ENCODE measurements at places on chromosomes 6 and 20.

DNA sequence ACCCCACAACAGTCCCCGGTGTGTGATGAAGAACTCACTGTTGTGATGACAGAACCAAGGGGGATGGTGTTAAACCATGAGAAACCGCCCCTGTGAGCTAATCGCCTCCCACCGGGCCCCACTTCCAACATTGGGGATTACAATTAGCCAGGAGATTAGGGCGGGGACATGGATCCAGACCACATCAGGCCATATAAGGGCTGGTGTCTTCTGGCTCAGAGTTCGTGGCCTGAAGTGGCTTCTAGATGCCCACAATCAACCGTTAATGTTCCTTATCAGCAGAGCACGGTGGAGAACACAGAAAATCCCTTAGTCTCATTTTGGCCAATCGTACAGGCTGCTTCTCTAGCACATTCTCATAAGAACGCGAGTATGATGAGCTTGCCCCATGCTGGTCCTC is 10.9 kb upstream of the MAS1 start:
- no peak for DNase-seq

DNA sequence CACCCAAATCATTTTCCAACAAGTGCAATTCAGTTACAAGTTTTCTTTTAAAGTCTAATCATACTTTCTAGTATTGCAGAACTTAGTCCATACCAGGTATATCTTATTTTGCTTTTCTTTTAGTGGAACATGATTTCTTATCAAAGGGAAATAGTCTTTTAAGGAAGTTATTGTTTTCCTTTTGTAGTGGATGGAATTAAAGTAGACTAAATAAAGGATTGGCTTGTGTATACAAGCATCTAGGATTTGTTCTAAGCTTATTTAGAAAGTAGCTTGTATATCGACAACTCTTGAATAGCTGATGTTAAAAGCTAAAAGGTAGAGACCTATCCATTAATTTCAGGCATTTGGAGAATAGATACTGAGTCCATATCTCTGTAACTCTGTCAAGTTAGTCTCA is 14.8 kb downstream of the DCBLD1 start:
- no peak for DNase-seq

DNA sequence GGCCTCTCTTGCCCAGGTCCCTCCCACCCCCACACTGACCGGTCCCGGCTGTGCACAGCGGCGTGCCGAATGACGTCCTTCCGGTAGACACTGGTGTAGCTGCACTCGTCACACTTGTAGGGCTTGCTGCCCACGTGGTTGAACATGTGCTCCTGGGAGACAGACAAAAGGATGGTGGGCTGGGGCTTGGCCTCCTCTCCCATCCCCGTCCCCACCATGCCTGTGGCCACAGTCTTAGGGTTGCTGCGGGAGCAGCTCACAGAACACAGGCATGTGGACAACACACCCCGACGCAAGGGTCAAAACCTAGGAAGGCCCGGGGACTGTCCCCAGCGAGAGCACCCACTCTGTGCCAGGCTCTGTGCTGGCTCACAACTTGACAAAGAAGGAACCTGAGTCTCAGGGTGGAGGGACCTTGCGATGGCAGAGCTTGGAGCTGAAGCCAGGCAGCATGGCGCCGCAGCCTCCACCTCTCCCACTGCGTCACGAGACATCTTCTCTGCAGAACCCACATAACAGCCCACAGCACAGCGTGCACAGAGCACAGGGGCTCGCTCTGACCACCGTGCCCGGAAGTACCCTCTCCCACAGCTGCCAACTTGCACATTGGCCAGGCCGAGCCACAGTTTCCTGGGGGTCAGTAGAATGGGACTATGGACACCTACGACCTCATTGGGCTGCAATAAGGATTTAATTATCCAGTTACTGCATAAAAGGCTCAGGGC is 9.8 kb downstream of the ZNF335 start:
- DNase-seq = no peak

DNA sequence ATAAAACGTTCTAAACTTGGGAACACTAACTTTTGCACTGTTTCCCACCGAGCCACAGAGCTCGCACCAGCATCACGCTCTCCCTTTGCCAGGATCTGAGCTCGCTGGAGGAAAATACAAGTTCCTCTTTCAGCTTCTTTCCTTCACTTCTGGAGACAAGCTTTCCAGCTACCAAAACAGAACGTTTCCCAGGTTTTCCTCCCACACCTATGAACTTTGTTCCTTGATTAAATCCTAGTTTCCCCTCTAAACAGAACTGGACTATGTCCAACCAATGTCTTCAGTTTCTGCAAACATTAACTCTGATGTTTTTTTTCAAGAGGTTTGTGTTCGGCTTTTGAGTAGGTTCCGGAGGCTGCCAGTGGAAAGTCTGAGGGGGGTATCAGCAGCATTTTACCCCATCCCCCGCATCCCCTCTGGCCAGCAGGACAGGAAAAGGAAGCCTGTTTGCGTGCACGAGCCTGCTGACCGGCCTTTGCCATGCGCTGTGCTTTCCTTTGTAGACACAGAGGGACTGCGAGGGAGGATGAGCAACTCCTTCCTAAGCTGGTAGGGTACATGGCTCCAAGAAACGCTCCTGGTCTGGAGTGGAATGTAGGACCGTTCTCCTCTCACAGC is 135.5 kb downstream of the LY86 start:
- DNase-seq = peak; percentile 79

DNA sequence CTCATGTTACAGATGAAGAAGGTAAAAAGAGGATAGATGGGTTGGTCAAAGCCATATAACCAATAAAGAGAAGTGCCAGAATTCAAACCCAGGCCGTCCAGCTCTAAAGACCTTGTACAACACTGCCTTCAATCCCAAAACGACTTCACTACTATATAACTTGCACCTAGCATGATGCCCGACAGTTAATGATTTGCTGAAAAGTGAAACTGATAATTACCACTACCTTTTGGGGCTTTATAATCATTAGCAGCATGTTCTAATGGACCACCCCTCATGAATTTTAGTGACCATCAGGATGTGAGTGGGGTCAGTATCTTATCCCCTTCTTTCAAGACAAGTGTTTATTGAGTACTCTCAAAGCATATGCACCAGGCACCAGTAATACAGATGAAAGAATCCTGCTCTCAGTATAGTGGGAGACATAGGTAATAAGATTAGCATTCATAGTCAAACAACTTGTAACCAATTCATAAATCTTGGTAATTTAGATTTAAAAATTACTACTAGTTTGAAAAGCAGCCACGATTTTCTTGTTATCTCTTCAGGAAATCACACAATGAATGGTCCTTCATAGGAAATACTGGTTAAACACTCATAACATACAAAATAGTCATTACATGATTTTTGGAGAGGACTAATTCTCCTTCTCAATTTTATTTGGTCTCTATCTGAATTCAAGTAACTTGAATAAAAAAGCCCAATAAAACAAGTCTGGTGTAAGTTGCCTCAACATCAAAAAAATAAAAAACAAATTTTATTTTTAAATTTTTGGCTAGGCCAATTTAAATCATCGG is 98.0 kb downstream of the EPB41L2 start:
- no peak for DNase-seq

- no peak for DNase-seq
These were observed 11.8 kb downstream of the GSTA4 start for GRCh38 chr6:52983159-52983848.

GRCh38 chr6:129684323-129684884 is 25.6 kb downstream of the ARHGAP18 start:
- DNase-seq = peak; percentile 27

GRCh38 chr6:26452631-26453235 is 5.0 kb upstream of the BTN2A1 start:
- no peak for DNase-seq

- DNase-seq = no peak
These were observed 49.5 kb upstream of the CCDC167 start for GRCh38 chr6:37549154-37549553.

DNA sequence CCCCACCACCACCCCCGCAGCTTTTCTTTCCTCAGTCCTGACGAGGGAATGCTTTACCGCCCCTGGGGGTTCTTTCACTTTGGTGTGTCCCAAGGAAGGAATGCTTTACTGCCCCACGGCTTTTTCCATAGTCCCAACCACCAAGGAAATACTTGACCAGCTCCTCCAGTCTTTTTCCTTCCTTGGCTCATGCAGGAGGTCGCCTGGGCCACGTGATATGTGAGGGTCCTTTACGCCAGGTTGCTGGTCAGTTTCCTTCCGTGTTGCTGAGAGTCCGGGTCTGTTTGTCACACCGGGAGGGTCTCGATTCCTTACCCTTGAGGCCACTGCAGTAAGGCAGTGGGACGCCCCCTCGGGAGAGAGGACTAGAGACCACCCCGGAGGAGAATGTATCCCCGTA is 58.9 kb upstream of the CDH4 start:
- no peak for DNase-seq

DNA sequence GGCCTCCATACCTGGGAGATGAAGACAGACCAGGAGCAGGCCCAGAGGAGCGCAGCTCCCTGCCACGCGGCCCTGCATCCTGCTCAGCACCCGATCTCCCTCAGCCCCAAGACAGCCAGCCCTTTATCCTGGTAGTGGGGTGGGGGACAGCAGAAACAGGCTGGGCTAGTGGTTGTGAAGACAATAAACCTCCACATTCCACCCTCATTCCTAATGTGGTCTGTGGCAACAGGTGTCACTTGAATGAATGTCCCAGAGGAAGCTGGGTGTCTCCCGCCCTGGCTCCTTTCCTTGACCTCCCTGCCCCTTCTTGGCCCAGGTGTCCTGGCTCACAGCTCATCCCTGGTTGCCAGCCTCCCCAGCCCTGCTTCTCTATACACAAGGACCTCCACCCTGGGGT is at the start of gene C6orf15:
Gene C6orf15, minus strand, starts transcription at position 98 of the 400 bp plus-strand sequence. Its CDS starts 20 bp downstream, at position 78.
- DNase-seq = no peak

- DNase-seq = no peak
These were observed 2.8 kb upstream of the KCNQ2 start for GRCh38 chr20:63475209-63475608.

GRCh38 chr6:160010067-160010466 is 41.2 kb downstream of the IGF2R start:
- DNase-seq = no peak

DNA sequence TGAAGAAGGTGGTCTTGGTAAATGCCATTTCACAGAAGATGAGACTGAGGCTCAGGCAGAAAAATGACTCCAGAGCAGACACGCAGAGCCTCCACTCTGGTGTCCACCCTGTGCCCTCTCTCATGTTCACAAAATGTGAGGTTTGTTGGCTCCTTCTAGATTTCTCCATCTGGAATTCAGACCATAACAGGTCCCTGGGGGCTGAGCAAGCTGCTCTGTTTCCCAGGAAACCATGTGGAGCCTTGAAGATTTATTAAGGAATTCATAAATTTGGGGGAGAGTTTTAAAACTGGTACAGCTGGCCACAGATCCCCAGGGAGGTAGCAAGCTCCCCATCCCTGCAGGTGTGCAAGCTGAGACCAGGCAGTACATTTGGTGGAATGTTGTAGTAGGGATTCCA is 38.8 kb upstream of the SIRPA start:
- no peak for DNase-seq

DNA sequence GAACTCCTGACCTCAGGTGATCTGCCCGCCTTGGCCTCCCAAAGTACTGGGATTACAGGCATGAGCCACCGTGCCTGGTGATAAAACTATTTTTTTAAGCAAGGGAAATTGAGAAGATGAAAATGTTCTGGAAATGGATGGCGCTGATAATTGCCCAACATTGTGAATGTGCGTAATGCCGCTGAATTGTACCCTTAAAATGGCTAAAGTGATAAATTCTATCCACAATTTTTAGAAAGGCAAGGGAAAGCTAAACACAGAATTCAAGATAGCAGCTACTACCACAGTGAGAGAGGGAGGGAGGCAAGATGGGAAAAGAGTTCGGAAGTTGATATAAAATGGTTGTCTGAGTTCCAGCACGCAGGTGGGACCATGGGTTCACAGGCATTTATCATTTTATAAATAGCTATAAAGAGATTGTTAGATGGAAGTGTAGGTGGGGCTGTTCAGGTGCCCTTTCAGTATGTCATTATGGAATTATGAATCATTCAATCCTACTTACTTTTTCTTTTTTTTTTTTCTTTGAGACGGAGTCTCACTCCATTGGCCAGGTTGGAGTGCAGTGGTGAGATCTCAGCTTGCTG is 8.3 kb downstream of the RIPOR3 start:
- DNase-seq = no peak

DNA sequence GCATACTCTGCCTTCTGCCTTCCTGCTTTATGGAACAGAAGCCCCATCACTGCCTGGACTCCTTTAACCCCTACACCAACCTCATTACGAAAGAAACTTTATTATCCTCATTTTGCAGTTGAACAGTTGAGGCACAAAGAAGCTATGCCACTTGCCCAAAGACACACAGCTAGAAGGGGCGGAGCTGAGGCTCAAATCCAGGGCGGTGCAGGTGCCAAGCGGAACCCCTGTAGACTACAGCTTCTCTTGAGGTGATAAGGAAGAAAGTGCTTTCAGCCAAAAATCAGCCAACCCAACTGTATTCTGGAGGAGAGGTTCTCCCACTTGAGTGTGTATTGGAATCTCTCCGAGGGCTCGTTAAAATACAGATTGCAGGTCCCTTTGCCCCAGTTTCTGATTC is 90.5 kb downstream of the PRND start:
- DNase-seq = no peak

DNA sequence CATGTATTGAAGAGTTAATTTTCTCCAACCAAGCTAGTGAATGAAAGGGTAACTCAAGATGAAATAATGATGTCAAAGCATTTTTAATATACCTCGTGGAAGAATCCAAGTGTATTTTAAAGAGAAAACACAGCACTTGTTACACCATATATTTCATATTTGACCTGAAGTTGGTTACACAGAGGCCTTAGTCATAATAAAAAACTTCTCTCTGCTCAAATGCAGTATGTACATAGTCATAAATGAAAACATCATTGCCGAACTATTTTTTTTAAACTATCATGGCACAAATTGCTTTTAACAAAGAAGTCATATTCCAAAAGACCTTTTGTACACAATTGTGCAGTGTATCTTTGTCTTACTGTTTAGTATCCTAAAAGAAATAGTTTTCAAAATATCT is 43.0 kb downstream of the BACH2 start:
- DNase-seq = no peak

GRCh38 chr20:47440857-47441773 is 60.6 kb upstream of the NCOA3 start:
- DNase-seq = peak; percentile 17
